Fibroblast of the aortic adventitia (primary cell): ENCODE measurements at places on chromosomes 2 and 18. TPM values are rescaled to one million over a fixed set of nuclear protein-coding genes. Genes with fewer than 3 reads are reported as not detected.

CFLAR gene
- total RNA-seq, result 71.5 and 134 TPM in 2 replicates

- no peak for DNase-seq
These were observed 63.6 kb downstream of the EXOC6B start for GRCh38 chr2:72762276-72762675.

CASP8 gene
- 26.8 and 28.6 TPM in 2 replicates for total RNA-seq

GRCh38 chr2:74931940-74932339 is 26.5 kb upstream of the POLE4 start:
- DNase-seq, result no peak

- peak; percentile 67 for DNase-seq
These were observed 59.6 kb downstream of the SP110 start for GRCh38 chr2:230160112-230160660.

GRCh38 chr2:69837533-69837932 is 8.1 kb downstream of the GMCL1 start:
- DNase-seq, result no peak

TMEM185B gene
- 29.6 and 41.7 TPM in 2 replicates for total RNA-seq

KCTD1 gene
- 9.9 and 21.8 TPM in 2 replicates for total RNA-seq

DNA sequence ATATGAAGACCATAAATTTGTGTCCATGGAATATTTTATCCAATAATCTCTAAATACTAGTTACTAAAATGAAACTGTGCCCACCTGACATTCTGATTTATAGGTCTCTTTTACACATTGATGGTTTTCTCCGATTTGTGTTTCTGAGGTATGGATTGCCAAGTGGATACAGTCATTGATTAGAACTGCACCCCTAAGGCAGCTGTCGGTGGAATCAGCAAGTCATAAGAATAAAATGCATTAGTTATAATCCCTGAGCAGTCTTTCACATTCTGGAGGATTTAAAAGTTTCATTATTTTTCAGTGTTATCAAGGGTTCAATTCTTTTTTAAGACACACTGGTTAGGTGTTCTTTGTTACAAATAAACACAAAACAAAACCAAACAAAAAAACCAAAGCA is 6.0 kb downstream of the CAVIN2 start:
- no peak for DNase-seq

DNA sequence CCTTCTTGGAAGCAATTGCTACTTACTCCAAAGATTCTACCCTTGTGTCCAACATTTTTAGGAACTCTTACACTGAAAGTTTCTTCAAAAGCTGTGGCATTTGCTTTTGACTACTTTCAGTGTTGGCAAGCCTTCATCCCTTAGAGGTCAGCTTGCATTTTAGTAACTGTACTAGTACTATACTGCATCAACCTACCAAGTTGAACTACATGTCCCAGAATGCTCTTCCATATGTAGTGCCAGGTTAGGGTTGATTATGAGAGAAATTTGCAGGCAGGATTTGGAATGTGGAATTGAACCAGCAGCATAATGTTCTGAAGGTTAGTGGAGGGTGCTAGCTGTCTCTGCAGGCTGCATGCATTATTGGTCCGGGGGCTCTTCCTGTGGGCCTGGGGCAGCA is 218.3 kb upstream of the FBXO11 start:
- no peak for DNase-seq

DNA sequence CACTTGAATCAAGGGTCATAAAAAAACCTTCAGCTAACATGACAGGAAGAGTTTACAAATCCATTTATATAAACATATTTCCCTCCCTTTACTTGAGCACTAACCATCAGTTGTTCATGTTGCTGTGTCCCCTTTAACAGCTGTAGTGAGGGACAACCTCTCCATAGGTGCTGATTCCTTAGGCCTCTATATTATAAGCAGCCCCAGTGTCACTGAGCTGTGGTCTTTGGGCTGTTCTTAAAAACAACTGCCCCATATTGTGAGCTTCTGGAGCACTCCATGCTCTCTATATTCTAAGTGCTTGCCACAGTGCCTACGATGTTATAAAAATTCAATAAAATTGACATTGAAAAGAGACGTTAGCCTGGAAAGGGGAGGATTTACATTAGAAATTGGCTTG is 175.3 kb downstream of the ZNF385B start:
- DNase-seq, result no peak

- no peak for DNase-seq
These were observed 189.0 kb downstream of the PLCL1 start for GRCh38 chr2:197993363-197993762.

DNA sequence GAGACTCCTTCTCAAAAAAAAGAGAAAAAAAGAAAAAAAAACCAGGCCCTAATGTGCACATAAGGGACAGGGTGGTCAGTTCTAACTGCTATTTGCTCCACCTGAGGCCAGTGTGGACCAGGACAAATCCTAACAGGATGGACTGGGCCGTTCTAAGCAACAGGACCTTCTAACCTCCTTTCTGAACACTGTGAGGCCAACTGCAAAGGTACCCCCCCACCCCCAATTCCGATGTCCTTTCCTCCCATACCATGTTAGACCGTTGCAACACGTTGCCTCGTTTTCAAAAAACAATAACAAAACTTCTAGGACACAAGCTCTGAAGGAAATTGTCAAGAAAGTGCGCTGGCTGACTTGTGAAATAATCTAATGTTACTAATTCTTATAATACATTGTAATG is 1.2 kb downstream of the THAP4 start:
- no peak for DNase-seq

- peak; percentile 74 for DNase-seq
These were observed 38.1 kb downstream of the ST8SIA5 start for GRCh38 chr18:46718501-46719341.

COL4A4 gene
- total RNA-seq, result 1.1 and 2.6 TPM in 2 replicates

- DNase-seq, result peak; percentile 65
These were observed 1.9 kb downstream of the CABLES1 start for GRCh38 chr18:23137097-23137635.

DNA sequence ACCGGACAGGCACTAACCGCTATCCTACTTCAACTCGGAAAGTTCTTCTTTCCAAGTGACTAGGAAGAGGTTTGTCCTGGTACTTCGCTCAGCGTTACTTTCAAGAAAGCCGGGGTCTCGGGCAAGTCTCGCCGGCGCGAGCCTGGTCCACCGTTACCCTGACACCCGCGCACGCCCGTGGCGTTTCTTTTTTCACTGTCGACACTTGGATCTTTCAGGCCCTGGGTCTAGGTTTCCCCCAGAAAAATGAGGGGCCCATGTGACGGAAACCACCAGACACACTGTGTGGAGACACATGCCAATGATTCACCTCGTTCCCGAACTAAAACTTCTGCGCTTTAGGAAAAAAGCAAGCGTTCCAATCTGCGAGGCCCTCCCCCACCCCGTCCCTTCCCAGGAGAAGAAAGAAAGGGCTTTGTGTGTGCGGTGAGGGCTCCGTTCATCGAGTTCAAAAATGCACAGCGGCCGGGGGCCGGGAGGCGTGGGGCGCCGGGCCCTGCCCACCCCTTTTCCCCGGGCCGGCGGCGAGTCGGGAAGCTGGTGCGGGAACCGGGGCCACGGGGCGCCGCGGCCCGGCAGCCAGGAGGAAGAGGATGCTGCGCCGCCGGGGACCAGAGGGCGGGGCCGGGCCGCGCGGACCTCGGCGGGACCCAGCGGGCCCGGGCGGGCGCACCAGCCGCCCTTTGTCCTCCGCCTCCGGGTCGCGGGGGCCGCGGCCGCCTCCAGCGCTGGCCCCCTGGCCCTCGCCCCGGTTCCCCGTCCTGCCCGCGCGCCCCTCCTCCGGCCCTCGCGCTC is 2.6 kb downstream of the ZNF521 start:
- DNase-seq, result peak; percentile 56

- no peak for DNase-seq
These were observed 9.3 kb downstream of the TMEM182 start for GRCh38 chr2:102771114-102771513.

DNA sequence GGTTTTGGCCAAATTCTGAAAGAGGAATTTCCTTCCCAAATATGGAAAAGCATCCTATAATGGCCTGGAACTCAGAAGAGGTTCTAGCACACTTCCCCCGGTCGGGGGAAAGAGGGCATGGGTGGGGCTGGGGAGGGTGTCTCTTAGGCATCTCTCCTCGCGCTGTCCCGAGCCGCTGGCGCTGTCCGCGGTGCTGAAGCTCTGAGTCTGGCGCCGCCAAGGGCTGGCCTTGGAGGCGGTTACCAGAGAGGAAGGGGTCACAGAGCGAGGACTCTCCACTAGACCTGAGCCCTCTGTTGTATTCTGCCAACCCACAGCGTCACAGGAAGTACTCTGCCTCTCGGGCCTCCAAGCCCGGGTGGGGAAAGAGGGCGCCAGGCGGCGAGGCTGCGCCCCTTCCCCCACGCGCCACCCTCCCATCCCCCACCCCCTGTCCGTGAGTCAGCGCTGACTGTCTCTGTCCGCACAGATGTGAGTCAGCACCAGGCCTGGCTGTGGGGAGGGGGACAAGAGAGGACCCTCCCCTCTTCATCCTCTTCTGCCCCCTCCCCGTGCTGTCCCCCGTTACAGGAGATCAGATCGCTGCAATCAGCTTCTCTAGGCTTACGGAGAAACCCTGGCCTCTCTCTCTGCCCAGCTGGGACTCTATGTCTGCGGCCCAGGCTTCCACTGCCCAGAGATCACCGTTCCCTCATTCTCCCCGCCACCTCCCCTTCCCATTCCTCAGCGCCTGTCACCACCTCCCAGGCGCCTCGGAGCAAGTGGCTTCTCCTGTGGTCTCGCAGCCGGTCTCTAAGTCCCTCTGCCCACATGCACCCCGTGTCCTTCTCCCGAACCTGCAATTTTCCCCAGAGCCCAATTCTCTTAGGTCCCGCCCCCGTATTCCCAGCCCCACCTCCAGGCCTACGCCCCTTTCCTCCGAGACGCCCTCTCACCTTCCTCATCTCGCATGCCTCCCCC is 779 bp downstream of the PTPRN start:
- DNase-seq, result peak; percentile 62

GRCh38 chr2:177746358-177746757 is 326.2 kb downstream of the PDE11A start:
- no peak for DNase-seq

NEURL3 gene
- total RNA-seq, result not detected in 2 replicates

GRCh38 chr2:177673602-177674595 is 281.3 kb downstream of the AGPS start:
- DNase-seq, result no peak

GRCh38 chr18:74630804-74631203 is 33.1 kb downstream of the ZNF407 start:
- no peak for DNase-seq

PFN4 gene
- total RNA-seq, result 0.45 and 1.7 TPM in 2 replicates

NDUFAF7 gene
- total RNA-seq, result 11.1 and 37.9 TPM in 2 replicates

GRCh38 chr18:70194227-70194890 is 11.1 kb downstream of the RTTN start:
- no peak for DNase-seq

DNA sequence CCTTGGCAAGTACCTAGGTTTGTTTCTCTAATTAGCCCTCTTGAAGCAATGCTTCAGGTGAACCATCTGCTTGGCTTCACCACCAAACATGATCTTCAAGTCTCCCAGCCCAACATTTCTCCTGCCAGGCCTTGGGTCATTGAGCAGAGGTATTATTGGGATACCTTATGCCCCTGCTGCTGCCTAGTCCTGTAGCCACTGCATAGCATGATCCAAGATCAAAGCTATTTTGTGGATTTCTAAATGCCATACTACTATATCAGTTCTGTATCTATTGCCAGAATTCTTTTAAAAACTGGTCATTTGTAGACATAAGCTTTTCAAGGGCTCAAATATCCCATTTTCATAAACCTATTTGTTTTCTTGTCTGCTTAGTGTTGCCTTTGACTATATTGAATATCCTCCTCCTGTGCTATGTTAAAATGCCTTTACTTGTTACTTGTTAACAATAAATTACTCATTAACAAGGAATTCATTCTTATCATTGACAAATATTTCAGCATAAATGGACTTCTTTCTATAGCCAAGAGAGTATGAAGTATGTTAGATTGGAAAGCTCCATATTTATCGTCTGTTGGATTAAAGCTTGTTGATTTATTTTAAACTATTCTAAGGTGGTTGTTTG is 204.5 kb upstream of the RBBP8 start:
- DNase-seq, result no peak
